ENCODE measurements at places on chromosomes 2 and 18. TPM values are rescaled to one million over a fixed set of nuclear protein-coding genes. Genes with fewer than 3 reads are reported as not detected.

Gene SPP2
- not detected for total RNA-seq

Gene CLIP4
- 63.6 TPM for total RNA-seq

Gene CHST9
- total RNA-seq, result not detected

Gene UCN
- 1.8 TPM for total RNA-seq

Gene MBD1
- total RNA-seq, result 63.7 TPM

Gene CPLX4
- total RNA-seq, result not detected

Gene DYNAP
- not detected for total RNA-seq

Gene HOXD13
- total RNA-seq, result not detected

Gene WNT10A
- total RNA-seq, result not detected

Gene UGT1A4
- total RNA-seq, result not detected

Gene DSG1
- not detected for total RNA-seq

Gene KIF5C
- 0.58 TPM for total RNA-seq

Gene ADGRF3
- total RNA-seq, result not detected

Gene CNGA3
- 0.17 TPM for total RNA-seq

Gene GAL3ST2
- total RNA-seq, result not detected

Gene NDC80
- 1.7 TPM for total RNA-seq

Gene PECR
- total RNA-seq, result 27.5 TPM

Gene DCC
- total RNA-seq, result 2.5 TPM

Gene HYCC2
- total RNA-seq, result 8.3 TPM

Gene TEX44
- total RNA-seq, result not detected

Gene TFPI
- 135 TPM for total RNA-seq

Gene ST6GAL2
- total RNA-seq, result under 0.01 TPM

Gene CCBE1
- 69.4 TPM for total RNA-seq

Gene DLX2
- total RNA-seq, result 0.17 TPM

Gene APCDD1
- total RNA-seq, result 4.5 TPM

Gene SOCS6
- total RNA-seq, result 31.0 TPM

Gene KCNG2
- total RNA-seq, result 0.73 TPM

Gene SLC9A4
- not detected for total RNA-seq

Gene SLC40A1
- total RNA-seq, result 73.1 TPM

Gene CPO
- 0.17 TPM for total RNA-seq

Gene DSG2
- 0.73 TPM for total RNA-seq

Gene TFCP2L1
- total RNA-seq, result not detected

Gene CD8B2
- total RNA-seq, result not detected

Gene POTEI
- not detected for total RNA-seq

Gene POLR1A
- 18.5 TPM for total RNA-seq

Gene ZNF892
- 7.9 TPM for total RNA-seq

Gene HOXD1
- total RNA-seq, result not detected

Gene GPR45
- total RNA-seq, result not detected

Gene PROKR1
- not detected for total RNA-seq

Gene CNPPD1
- 35.6 TPM for total RNA-seq

Gene SNRNP27
- total RNA-seq, result 35.1 TPM

Gene SANBR
- total RNA-seq, result 13.4 TPM

Gene ALLC
- not detected for total RNA-seq

Gene L3MBTL4
- not detected for total RNA-seq

Gene CDH19
- not detected for total RNA-seq

Gene IL1F10
- total RNA-seq, result not detected

Gene TMEM198
- 2.3 TPM for total RNA-seq

Gene MYCN
- total RNA-seq, result not detected

Gene ZNF396
- 3.0 TPM for total RNA-seq

Gene GCKR
- total RNA-seq, result 0.17 TPM

Gene CHN1
- total RNA-seq, result 59.2 TPM

Gene DTNA
- 17.5 TPM for total RNA-seq

Gene PRSS56
- total RNA-seq, result not detected

Gene RTTN
- 22.8 TPM for total RNA-seq

Gene TMEM185B
- total RNA-seq, result 26.8 TPM

Gene LRRC30
- total RNA-seq, result not detected

Gene UGT1A6
- not detected for total RNA-seq

Gene GTF3C2
- total RNA-seq, result 33.4 TPM

Gene LYG1
- total RNA-seq, result 0.73 TPM
